ENCODE measurements at places on chromosomes 7 and 10.

DNA sequence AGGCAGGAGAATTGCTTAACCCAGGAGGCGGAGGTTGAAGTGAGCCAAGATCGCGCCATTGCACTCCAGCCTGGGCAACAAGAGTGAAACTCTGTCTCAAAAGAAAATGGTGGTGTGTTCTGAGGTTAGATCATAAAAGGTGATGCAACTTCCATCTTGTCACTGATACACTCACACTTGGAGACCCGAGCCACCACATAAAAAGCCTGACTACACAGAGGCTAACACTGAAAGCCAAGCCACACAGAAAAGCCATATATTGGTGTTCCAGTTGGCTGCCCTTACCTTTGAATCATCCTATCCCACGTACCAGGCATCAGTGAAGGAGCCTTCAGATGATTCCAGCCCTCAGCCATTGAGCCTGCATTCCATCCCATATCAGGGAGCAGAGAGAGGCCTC lies 4.0 kb downstream of the MORN4 start:
- DNase-seq, result no peak

DNA sequence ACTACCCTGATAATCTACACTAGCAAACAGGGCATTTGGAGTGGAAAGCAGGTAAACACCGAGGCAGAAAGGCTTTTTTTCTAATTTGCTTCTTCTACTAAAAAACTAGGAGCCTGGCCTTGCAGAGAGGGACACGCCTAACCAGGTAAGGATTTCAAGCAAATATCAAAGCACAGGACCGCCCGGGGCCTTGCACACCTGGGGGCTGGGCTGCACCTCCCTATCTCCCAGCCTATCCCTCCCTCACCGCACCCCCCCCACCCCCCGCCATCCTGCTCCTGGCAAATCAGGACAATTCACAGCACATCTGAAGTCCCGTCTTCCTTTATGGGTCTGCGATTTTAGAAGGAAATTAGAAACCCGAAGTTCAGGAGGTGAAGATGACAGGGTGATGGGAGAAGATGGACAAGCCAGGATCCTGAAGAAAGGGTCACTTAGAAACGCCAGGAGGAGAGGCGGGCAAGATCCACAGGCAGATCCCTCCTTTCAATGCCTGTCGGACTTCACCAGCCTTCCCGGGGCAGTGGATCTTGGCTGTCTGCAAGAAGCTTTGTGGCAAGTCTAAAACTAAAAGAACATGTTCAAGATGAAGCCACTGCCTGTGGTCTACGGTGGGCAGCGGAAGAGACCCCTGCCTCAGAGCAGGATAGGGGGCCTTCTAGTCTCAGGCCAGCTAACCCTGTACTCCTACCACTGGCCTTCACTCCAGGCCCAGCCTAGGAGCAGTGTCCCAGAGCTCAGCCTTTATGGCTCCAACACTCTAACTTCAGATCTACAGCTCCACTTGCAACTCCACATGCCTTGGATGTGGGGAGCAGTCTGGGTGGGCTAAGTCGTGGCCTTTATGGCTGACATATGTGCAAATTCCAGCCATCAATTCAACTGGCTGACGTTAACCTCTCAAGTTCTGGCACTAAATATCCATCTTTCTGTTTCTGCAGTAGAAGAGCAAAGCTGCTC lies 43.9 kb downstream of the TNS3 start:
- no peak for DNase-seq

- DNase-seq, result no peak
Observed at GRCh38 chr10:121530481-121531075, 67.7 kb downstream of the FGFR2 start.

- no peak for DNase-seq
Observed at GRCh38 chr10:71600849-71601248, 118.7 kb downstream of the C10orf105 start.

DNA sequence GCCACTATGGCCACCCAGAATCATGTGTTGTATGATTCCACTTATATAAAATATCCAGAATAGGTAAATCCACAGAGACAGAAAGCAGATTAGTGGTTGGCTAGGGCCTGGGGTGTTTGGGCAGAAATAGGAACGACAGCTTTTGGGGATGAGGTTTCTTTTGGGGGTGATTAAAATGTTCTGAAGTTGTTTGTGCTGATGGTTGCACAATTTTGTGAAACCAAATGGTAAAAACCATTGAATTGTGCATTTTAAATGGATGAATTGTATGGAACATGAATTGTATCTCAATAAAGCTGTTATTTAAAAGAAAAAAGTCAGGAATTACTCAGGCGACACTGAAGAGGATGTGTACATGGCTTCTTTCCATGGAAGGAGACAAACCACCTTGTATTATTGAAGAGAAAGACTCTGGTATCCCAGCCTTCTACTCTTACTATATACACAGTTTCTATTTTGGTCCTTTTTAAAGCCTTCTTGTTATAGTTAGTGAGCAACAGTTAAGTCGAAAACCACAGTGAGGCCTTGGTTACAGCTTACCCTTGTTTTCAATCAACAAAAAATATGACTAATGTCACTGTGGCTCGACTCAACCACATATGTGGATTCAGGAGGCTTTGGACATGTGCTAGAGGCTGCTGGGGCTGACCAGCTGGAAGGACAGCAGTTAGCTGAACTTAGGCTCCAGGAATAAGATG lies 57.1 kb upstream of the KMT2E start:
- no peak for DNase-seq

GRCh38 chr7:68688416-68689086 lies 909.7 kb upstream of the AUTS2 start:
- no peak for DNase-seq

DNA sequence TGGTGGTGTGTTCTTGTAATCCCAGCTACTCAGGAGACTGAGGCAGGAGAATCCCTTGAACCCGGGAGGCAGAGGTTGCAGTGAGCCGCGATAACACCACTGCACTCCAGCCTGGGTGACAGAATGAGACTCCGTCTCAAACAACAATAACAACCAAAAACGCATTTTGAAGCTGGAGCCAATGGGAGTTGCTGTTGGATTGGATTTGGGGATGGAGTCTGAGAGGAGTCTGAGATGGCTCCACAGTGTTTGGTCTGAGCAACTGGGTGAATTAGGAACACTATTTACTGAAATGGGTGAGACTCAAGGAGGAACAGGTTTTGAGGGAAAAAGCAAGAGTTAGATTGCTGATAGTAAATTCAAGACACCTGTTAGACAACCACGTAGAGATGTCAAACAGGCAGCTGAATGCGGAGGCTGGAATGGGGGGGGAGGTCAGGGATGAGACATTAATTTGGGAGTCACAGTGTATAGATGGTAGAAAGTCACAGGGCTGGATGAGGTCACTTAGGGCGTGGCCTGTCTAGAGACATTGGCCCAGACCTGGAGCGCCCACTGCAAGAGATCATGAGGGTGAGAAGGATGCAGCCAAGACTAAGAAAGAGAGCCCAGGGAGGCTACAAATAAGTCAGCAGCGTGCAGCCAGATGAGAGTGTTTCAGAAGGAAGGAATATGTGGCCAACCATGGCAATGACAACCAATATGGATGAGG lies 56.4 kb downstream of the CYCS start:
- DNase-seq, result no peak

DNA sequence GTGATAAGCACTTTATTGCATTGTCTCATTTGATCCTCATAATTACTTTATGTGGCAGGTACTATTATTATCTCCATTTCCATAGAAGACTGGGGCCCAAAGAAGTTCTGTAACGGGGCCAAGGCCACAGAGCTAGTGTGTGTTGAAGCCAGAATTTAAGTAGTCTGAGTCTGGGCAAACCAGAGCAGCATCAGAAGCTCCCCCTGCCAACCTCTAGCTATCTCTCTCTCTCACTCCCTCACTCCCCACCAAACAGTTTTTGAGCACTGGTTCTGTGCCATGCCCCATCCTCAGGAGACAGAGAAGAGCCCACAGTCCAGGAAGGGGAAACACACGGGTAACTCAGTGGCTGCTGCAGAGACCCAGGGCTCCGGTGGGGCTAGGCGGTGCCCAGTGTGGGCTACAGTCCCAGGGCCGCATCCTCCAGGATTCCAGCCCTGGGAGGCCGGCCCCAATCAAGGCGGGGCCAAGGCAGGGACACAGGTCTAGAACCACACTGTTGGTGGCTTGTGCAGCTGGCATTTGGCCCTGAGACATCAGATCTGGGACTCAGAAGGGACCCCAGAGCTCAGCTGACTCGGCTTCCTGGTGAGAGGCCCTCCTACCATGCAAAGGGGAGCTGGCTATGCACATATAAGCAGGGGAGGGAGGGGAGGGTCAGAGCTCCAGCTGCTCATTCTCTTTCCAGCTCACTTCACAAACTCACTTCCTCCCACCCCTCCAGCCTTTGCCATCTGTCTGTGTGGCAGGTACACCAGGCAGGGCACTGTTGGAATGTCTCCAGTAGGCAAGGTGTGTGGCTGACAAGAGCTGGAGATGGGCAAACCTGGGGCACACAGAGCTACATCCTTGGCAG lies 34.4 kb downstream of the COL13A1 start:
- no peak for DNase-seq

- no peak for DNase-seq
Observed at GRCh38 chr7:103134836-103135554, 13.9 kb downstream of the NAPEPLD start.

DNA sequence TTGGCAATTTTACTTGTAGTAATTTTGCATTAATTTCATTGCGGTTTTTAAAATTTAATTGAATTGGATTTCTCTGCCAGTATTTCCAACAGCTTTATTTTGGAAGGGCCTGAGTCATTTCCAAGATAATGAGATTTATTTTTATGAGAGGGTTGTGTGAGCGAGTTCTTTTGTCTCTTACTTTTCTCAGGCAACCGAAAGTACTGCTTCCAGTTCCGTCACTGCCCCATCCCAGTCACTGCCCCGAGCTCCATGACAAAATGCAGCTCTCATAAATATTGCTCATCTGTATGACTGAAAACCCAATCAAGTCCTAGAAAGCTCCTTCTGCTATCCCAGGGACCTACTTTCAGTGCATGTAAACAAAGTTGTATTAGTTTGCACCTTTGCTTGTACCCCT lies 468.4 kb upstream of the SEMA3D start:
- DNase-seq, result no peak

DNA sequence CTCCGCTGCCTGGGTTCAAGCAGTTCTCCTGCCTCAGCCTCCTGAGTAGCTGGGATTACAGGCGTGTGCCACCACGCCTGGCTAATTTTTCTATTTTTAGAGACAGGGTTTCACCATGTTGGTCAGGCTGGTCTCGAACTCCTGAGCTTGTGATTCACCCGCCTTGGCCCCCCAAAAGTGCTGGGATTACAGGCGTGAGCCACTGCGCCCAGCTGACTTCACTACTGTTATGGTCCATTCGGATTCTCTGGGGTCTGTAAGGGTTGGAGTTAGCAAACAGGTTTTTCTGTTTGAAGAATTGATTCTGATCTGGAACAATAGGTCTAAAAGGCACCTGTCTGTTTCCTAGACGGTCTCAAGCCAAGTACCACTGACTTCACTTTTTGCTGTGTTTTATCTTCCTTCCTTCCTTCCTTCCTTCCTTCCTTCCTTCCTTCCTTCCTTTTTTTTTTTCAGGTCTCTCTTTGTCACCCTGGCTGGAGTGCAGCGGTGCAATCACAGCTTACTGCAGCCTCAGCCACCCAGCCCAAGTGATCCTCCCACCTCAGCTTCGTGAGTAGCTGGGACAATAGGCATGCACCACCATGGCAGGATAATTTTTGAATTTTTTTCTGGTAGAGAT lies 192.2 kb downstream of the CAMK1D start:
- DNase-seq, result no peak

GRCh38 chr10:73495226-73495883 lies 469 bp downstream of the PPP3CB start:
- peak; percentile 63 for DNase-seq

- no peak for DNase-seq
Observed at GRCh38 chr10:69419096-69419743, 2.5 kb upstream of the TACR2 start.
